ENCODE measurements at places on chromosomes 5 and 9.

- no peak for DNase-seq
- no peaks in the 10 kb centered on the region for H3K36me3 ChIP-seq
- H3K4me3 ChIP-seq, result no peak overlapping the region
- no peaks in the 10 kb centered on the region for H3K4me1 ChIP-seq
- no peak overlapping the region for H3K27ac ChIP-seq
- H3K27me3 ChIP-seq, result no peaks in the 10 kb centered on the region
Observed at GRCh38 chr5:91206734-91207133, 176.4 kb downstream of the ARRDC3 start.

GRCh38 chr5:32753051-32753450 is 41.9 kb downstream of the NPR3 start:
- no peaks in the 10 kb centered on the region for H3K27me3 ChIP-seq
- no peaks in the 10 kb centered on the region for H3K4me1 ChIP-seq
- H3K36me3 ChIP-seq, result no peaks in the 10 kb centered on the region
- no peak overlapping the region for H3K27ac ChIP-seq
- no peak for DNase-seq

- no peak overlapping the region for H3K27ac ChIP-seq
- H3K4me3 ChIP-seq, result no peak overlapping the region
- no peaks in the 10 kb centered on the region for H3K36me3 ChIP-seq
- no peaks in the 10 kb centered on the region for H3K4me1 ChIP-seq
- no peak for DNase-seq
Observed at GRCh38 chr9:80554301-80554700, 982.5 kb downstream of the TLE4 start.

DNA sequence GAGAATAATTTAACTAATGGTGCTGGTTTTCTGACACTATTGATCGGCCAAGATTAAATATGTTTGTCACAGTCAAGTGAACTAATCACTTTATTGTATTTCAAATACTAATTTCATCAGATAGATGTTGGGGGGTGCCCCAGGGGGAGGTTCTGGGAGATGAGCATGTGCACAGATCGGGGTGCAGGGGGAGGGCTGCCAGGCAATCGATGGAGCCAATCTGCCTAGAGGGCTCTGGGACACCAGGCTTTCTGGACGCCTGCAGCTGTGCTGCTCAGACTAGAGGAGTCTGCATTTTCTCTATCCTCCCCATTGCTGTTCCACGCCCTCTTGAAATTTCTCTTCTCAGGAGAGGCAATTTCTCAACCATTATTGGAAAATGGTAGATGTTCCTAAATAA is 100.0 kb upstream of the ALDH1B1 start:
- DNase-seq, result no peak
- H3K27me3 ChIP-seq, result peaks cover 18% of the 10 kb centered on the region
- H3K4me1 ChIP-seq, result peaks cover 2% of the 10 kb centered on the region
- H3K36me3 ChIP-seq, result no peaks in the 10 kb centered on the region
- H3K27ac ChIP-seq, result no peak overlapping the region
- no peak overlapping the region for H3K4me3 ChIP-seq

GRCh38 chr9:120933310-120934055 is 6.9 kb upstream of the TRAF1 start:
- H3K4me1 ChIP-seq, result peaks cover 53% of the 10 kb centered on the region
- no peaks in the 10 kb centered on the region for H3K36me3 ChIP-seq
- peak overlapping the region; percentile 100 for H3K27ac ChIP-seq
- no peak overlapping the region for H3K4me3 ChIP-seq
- DNase-seq, result no peak
- H3K27me3 ChIP-seq, result no peaks in the 10 kb centered on the region

Data from T-helper 17 cell (primary cell).